NCI-H1092 treated with DMSO at 0.1 percent for 48 hours (cell line): ENCODE measurements at places on chromosomes 5 and 9.

GRCh38 chr5:158813275-158813674 is 286.4 kb downstream of the EBF1 start:
- no peak for DNase-seq

DNA sequence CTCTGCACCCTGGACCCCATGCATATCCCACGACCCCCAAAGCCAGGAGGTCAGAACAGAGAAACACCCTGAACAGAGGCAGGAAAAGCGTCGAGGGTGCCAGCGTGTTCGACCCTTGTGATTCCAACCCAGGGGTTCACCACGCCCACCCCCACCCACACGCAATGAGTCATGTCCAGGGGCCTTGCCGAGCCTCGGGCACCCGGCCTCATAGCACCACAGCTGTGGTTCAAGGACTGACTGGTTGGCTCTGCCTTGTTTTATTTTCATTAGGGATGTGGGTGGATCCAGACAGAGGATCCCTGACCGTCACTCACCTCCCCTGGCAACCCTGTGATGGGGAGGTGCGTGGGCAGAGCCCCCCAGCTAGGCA is 9.5 kb upstream of the QSOX2 start:
- DNase-seq = no peak

DNA sequence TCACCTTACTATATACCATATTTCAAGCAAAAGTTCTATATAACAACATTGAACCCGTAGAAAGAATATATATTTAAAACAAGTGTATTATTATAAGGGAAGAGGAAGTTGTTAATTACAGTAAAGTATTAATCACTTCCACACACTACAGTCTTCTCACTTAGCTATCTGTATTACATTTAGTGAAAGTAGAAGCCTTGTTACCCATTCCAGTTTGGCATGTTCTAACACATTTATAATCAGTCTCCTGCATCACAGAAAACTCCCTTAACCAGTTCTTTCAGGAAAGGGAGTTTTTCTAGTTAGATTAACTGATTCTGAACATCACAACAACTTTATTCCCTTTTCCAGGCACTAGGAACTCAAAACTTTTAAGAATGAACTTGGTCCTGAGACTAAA is 6.9 kb downstream of the RAB14 start:
- no peak for DNase-seq

DNA sequence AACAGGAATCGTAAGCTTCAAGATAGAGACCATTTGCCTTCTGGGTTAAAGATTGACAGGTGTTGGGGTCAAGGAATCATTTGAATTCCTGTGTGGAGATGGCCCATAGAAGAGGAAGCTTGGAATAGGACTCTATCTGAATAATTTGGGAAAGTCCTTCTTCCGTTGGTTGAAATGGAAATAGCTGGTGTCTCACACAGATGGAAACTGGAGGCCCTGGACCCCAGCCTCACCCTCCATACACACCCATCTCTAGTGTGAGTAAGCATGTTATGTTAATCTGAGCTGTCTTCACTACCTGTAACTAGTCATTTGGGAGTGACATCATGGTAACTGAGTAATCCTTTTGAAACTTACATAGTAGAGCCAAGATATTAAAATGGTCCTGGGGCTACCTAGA is 184.4 kb downstream of the CD180 start:
- no peak for DNase-seq

DNA sequence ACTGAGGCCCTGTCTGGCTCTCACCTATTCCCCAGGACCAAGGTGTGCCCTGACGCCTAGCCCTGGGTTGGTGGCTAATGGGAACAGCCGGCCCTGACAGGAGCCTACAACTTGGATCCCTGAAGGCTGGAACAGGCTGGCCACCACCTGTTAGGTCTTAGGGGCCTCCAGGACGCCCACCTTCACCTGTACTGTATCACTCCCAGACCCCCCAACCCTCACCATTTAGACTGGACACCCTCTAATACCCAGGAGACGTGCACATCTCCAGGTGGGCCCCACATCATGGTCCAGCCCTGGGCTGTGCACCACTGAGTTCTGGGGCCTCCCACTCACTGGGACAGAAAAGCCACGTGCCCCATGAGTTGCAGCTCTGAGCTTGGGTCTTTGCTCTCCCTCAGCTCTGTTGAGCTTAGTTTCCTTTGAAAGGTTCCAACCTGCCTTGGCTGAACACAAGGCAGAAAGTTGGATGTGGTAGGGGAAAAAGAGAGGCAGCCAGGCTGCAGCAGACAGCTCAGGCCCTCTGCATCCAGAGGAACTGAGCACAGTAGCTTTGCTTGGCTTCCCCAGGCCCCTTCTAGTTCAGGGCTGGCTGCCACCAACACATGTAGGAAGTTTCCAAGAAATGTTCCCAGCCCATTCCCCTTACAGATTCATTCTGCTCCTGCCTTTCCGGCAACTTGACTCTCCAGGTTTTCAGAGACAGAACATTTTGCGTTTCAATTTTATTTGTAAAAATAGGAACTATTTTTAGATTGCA is 116.8 kb upstream of the TBC1D2 start:
- no peak for DNase-seq
